ENCODE measurements at places on chromosomes 5 and 9.

GRCh38 chr5:71806711-71807110, 87.6 kb downstream of the CARTPT start:
- DNase-seq, result no peak

DNA sequence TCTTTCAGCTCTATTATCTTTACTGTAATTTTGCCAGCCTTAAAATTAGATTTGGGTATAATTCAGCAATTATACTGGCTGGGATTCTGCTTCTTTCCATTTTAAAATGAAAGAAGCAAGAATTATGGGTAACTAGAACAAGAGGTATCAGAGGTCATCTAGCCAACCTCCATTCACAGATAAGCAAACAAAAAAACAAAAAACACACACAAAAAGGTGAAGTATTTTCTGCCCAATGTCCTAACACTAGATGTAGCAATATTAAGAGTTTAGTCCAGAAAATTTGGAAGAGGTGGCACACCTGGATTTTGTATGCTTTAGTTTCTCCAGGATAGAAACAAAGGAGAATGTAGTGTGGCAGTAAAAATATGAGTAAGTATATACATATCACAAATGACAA, 68.1 kb upstream of the ANXA1 start:
- DNase-seq, result no peak

GRCh38 chr5:155282503-155283107, 269.1 kb downstream of the KIF4B start:
- DNase-seq, result no peak

DNA sequence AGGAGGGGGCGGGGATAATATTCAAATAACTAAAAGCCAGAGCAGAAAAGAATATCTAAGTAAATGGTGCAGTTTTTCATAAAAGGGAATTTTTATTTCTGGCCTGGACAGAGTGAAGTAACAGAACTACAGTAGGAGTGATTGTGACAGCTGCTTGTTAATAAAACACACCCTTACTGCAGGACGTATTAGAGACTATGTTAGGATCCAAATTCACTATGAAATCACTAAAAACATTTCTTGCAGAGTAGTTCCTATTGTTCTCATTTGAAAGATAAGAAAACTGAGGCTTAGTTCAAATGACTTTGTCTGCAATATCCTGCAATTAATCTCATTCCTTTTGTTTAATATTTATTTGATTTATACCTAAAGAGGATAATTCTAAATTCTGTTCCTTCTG, 39.5 kb downstream of the FAM174A start:
- DNase-seq, result no peak

GRCh38 chr5:127330116-127330515, 39.5 kb downstream of the MEGF10 start:
- no peak for DNase-seq

DNA sequence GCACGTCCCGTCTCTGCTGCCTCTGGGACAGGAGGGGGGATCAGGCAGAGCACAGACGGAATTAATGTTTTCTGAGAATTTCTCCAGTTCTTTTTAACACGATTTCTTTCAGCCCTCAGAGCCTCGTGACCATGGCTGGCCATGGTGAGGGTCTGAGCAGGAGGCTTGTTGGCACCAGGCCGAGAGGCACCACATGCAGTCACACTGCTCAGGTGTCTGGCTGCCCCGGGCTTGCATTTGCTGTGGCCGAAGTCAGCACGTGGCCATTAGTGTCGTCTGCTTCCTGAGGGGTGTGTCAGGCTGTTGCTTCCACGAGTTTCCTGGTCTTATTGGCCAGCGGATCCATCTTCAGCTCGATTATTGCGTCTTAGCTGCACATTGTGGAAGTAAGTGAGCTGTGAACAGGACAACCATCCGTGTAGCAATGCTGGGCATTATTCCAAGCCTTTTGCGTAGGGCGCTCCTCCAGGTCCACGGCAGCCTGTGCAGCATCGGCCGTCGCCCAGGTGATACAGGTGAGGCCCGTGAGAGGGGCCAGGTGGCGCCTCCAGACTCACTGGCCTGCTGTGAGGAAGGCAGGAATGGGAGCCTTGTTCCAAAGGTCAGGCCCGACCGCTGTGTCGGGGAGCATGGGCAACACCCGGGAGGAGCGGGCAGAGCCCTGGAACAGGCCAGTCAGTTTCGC, 114.2 kb upstream of the CACNA1B start:
- no peak for DNase-seq

- no peak for DNase-seq
These were observed 27.1 kb upstream of the F2R start for GRCh38 chr5:76688836-76689235.

GRCh38 chr5:61840361-61840760, 465.6 kb upstream of the KIF2A start:
- DNase-seq, result no peak

GRCh38 chr9:129576546-129577543, 44.1 kb downstream of the C9orf50 start:
- no peak for DNase-seq

- no peak for DNase-seq
These were observed 347.2 kb upstream of the CD180 start for GRCh38 chr5:67543720-67544270.

DNA sequence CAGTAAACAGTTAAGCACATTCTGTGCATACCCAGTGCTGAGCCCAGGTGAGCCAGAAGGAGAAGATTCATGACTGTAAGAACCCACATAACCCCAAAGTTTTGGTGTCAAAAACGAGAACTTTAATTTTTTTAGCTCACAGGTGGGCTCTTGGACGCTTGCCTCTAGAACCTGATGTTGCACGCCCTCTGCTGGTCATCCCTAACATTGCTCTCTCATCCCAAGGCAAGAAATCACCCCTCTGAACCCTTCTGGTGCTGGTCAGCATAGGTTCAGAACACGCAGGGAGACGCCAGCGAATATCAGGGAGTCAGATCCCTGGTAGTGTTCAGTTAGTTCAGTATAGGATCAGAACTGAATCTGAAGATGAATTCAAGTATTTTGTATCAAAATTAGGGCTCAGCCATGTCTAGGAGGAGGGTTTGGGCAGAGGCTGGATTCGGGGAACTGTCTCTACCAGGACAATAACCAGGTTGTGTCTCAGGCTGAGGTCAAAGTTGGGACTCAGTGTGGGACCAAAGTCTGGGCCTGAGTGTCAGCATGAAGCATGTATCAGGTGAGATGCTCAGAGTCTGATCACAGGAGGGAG, 4.1 kb upstream of the DNAJB5 start:
- DNase-seq, result peak; percentile 50

GRCh38 chr5:40367255-40367654, 312.5 kb upstream of the PTGER4 start:
- peak; percentile 18 for DNase-seq

DNA sequence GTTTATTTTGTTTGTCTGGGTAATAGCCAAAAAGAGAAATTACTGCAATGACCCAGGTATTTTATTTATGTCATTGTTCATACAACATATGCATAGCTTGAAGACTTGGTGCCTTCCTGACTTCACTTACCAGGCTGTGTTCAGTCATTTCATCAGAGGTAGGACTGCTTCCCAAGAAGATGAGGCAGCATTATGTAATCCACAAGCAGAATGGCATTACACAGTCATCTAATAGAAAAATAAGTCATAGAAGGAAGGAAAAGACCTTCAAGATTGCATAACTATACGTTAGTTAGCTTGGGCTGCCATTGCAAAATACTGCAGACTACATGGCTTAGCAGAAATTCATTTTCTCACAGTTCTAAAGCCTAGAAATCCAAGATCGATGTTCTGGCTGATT, 167.5 kb downstream of the NMUR2 start:
- DNase-seq, result no peak

DNA sequence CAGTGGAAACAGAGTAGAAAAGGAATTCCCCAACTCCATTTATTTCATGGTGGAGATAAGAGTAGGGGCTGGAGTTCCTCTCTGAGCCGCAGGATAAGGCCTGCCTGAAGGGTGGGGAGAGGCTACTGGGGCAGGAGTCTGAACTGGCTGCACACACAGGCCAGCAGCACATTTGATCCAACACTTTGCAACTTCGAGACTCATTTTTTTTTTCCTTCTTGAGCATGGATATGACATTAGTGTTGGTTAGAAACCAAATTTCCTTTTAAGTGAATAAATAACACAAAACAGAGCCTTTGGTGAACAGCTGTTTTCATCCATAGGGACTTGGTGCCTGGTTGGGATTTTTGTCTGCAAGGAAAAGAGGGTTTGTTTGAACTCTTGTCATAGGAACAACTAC, 76.6 kb downstream of the RALGPS1 start:
- DNase-seq, result no peak

DNA sequence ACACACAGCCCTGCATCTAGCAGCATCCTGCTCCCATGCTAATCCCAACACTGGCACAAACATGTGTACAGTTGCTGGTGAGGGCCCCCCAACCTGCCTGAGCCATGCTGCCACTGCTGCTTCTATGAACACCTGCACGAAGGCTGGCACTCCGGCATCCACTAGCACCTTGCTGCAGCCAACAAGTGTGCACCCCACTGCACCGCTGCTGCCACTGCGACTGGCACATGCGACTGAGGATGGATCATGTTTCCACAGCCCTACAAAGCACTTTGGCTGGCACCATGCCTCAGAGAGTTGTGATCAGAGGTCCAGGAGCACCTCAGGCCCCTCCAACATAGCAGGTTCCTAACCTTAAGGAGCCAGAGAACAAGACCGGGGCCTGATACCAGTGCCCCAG, 7.8 kb upstream of the PDCD1LG2 start:
- DNase-seq, result no peak

DNA sequence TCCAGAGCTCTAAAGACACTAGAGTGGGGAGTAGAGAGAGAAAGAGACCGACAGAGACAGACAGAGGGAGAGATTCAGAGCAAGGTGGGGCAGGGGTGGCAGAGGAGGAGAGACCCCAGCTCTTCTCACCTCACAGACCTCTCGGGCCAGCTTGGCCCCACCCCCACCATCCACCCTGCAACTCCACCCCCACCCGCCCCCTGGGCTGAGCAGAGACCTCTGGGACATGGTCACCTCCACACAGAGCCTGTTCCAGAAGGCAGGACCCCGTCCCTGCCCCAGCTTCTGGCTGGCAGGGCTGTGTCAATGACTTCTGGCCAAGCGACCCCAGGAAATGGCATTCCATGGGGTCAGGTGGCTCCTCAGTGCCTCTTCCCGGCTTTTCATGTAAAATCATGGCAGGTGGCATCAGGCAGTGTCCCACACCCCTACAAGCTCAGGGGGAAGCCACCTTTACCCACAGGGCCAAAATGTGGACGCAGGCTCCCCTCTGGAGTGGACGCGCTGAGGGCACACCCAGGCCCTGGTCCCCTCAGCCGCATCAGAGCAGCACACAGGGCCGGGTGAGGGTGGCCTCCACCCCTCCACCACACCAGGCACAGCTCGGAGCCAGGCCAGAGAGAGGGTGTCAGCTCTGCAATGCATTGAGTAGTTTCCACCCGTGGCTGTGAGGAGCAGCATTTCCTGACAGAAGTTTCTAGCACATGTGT, 131.2 kb upstream of the LPCAT1 start:
- no peak for DNase-seq

DNA sequence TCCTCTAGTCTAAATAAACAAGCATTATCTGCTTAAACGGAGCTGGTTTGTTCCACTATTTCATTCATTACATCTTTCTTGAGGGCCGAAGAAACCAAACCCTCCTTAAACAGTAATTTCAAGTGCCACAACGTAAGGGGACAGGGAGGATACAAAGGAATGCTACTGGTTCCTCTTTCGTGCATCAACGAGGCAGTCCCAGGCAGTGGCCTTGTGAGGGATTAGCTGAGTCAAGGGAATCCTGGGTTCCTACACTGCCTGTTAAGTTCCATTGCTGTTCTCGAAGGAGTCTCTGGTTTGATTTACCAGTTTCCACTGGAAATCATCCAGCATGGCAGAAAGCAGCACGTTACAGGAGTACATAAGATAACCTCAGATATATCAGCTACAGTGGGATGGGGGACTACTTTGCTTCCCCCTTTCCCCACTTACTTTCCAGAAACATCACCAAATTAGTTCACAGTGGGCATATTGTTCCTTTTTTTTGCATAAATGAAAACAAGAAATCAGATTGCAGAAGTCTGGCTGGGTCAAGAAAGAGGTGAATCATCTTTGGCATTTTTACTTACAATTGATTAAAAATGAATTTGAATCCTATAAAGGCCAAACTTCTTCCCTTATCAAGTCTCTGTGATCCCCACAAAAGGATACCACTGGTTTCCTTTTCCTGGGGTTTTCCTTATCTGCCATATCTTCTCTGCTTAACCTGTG, 2.5 kb upstream of the RANBP3L start:
- no peak for DNase-seq

DNA sequence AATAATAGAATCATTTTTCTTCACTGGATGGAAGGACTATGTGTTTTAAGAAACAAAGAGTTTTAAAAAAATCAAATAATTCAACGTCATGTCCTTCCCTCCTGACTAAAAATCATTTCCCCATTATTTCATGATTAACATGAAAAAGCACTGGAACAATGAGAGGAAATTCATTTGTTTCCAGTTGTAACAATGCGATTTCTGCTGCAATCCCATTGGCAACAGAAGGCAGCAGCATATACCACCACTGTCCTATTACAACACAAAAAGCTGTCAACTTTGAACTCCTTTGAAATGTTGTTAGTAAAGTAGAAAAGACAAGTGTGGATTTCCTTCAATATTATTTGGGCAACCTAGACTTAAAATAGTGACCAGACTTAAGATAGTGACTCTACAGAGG, 3.1 kb downstream of the C5orf63 start:
- no peak for DNase-seq

GRCh38 chr5:132025403-132025971, 14.0 kb upstream of the ACSL6 start:
- DNase-seq, result no peak

GRCh38 chr9:128470560-128470959, 14.8 kb downstream of the ODF2 start:
- no peak for DNase-seq

DNA sequence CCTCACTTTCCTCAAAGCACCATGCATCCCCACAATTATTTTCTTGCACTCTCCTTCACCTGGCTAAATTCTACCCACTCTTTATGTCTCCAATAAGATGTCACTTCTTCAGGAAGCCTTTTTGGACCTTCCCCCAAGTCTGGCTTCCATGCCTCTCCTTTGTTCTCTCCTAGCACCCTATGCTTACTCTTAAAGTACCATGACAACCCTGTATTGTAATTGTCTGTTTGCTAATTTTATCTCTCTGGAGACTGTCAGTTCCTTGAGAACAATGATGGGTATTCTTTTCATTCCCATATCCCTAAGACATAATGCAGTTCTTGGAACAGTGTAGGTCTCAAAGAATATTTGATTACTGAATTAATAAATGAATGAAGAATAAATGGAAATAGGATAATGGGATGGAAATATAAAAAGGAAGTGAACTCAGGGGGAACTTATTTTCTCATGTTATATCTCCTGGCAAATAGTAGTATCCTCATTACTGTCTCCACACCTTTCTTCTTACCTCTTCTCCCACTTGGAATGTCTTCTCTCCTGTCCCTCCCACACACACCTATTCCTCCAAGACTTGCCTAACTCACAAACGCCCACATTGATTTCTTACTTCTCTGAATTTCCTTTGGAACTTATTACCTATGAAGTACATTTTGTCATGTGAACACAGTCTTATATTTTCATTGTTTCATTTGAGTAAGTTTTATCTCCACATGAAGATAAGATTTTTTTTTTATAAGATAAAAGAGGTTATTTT, 499.1 kb downstream of the NFIB start:
- DNase-seq, result no peak

- DNase-seq, result no peak
These were observed 254.8 kb upstream of the PANK3 start for GRCh38 chr5:168833936-168834335.

- DNase-seq, result no peak
These were observed 35.3 kb downstream of the MPDZ start for GRCh38 chr9:13244181-13244580.
